NCI-H1930 (cell line): ENCODE measurements at places on chromosomes 2 and 18.

DNA sequence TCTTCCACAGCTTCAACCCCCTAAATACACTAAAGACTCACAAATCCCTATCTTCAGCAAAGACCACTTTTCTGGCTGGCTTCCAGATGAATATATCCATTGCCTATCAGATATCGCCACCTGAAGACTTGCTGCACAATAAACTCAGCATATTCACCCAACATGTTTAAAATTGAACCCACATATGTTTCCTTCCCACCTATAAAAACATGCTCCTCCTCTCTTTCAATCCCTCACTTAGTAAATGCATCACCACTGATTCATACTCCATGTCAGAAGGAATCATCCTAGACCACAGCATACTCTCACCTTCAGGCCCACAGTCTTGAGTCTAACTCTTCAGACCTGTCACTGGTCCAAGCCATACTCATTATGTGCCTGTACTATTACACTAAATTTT is 5.3 kb downstream of the SPC25 start:
- DNase-seq: no peak

- DNase-seq: no peak
These were observed 235.1 kb downstream of the SEPTIN10 start for GRCh38 chr2:109378682-109379081.

GRCh38 chr18:59079264-59079663 is 60.4 kb upstream of the SEC11C start:
- DNase-seq: no peak

DNA sequence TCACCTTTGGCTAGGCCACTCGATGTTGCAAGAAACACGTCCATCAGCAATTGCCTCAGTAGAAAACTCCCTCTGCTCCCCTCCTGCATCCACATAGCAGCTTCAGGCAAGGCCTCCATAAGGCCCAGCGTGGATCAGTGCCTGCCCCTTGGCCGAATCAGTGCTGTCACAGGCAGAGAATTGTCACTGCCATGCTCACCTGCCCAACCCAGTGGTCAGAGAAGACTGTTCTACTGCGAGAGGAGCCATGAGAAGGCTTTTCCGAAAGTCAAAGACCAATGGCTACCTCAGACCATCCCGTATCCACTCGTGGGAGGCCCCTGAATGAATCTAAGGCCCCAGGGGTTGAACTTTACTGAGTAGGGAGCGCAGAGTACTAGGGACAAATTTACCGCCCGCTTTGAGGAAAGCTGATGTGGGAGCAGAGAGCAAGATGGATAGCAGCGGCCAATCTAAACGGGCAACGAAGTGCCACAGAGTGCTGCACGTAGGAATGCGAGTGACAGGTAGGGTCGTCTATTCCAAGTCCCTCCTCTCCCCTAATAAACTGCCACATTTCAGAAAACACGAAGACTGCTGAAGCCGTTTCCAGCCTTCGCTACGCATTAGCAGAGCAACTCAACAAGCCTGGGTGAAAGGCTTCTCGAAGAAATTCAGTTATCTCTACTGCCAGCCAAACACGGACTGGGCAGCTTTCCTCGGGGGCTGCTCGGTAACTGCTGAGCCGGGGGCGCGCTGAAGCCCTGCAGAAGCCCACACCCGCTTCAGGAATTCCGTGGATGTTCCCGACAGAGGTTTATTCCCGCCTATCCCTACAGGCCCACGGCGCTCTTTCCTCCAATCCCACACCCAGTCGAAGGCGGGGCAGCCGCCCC is 968 bp upstream of the RALBP1 start:
- no peak for DNase-seq

DNA sequence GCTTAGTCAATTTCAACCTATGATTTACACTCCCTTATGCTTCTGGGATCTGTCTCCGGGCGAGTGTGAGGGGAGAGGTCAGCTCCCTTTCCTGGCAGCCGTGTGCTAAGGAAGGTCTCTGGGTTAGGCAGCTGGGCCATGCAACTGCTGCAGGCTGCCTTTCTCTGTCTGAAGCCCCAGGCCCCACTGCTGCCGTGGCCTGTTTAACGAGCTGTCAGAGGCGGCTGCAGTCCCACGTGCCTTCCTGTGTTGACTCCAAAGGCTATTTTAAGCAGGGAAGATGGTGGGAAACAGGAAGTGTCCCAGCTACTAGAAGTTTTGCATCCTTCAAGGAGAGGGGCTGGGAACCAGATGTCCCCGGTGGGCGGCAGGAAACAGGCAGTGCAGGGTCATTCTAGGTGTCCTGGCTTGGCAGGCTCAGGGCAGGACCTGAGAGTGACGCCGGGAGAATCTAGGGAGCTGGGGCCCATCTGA is 186.4 kb downstream of the TNS1 start:
- DNase-seq: no peak

- DNase-seq: no peak
These were observed 32.7 kb upstream of the PRLH start for GRCh38 chr2:237533668-237534161.

- no peak for DNase-seq
These were observed 203.7 kb downstream of the SETBP1 start for GRCh38 chr18:44884431-44884830.

DNA sequence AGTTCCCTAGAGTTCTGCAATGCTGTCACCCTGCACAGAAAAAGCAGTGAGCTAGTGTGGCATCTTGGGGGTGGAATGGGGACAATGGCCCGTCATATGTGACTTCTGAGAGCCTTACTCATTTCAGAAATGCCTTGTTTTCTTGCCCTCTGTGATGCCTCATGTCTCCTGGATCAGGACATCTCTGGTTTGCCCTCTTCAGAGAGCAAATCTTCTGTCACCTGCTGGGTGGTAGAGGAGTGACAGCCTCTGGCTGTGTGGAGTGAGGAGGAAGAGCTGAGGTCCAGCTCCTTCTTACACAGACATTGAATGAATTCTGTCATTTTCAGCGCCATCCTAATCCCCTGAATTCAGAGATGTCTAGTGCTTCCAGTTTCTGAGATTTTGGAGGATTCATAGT is 55.6 kb upstream of the PHLPP1 start:
- DNase-seq: no peak

DNA sequence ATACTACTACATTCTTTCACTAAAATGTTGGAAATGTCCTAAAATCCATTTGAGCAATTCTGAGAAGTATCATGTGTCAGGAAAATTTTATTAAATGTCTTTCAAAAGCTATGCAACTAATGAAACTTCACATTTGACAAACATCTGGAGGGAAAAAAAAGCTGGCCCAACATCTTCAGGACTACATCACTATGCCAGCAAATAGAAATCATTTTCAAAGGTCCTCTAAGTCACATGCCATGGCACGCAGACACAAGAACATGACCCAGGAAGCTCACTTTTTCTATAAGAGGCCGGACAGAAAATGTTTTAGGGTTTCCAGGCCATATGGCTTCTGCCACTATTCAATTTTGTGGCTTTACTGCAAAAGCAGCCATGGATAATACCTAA is 11.6 kb downstream of the KANSL3 start:
- DNase-seq: no peak

GRCh38 chr18:22230471-22230945 is 61.1 kb downstream of the GATA6 start:
- DNase-seq: no peak
